CD4-positive, alpha-beta T cell treated with Interferon alpha-2 for 1 hour (primary cell): ENCODE measurements at places on chromosomes 3 and 15.

DNA sequence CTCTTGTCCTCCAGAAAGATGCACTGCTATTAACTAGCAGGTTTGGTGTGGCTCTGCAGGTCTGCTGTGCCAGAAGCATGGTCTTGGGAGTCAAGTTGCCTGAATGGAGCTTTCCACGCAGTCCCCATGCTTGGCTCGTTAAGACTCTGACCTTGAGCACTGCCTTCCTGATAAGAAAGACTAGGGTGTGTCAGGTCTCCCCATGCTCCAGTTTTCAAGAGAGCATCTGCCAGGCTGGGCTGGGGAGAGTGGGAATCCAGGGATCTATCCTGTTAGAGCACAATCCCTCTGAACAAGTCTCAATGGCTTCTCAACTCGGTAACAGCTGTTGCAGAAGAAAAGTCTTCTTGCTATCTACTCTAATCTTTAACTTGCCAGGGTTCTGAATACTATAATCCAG lies 98.2 kb downstream of the TJP1 start:
- no peak for DNase-seq

DNA sequence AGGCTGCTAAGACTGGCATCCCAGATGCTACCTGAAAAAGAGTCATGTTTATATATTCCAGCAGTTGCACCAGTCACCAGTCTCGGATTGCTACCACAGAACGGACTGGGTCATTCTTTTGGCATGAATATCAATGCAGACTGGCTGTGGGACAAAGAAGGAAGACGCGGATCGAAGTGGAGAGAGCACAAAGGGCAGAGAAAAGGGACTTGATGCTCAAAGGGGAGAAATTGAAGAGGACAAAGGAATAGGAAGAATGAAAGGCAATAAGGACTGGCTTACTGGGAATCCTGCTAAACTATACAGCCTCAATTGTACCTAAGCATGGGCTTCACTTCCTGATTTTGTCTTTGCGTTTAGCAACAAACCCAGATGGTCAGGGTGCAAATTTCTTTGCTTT lies 15.3 kb upstream of the DIS3L start:
- DNase-seq, result no peak

- DNase-seq, result no peak
Measured at GRCh38 chr3:148643389-148643840, 54.3 kb upstream of the AGTR1 start.

DNA sequence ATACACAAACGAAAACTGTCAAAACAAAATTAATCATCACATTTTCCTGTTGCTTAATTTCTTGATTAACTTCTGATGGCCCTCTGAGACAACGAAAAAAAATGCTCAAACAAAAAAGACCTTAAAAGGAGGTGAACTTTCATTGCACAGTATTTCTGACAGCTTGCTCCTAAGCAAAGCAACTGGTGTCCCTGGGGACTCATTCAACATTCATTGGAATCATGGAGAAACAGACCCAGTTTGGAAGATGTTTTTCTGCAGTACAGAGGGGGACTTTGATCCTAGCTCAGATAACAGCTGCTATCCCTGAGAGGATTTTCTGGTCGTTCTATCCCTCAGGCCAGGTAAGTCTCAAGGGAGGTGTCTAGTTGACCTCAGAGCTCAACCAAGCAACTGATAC lies 378.7 kb upstream of the ATP11B start:
- no peak for DNase-seq

DNA sequence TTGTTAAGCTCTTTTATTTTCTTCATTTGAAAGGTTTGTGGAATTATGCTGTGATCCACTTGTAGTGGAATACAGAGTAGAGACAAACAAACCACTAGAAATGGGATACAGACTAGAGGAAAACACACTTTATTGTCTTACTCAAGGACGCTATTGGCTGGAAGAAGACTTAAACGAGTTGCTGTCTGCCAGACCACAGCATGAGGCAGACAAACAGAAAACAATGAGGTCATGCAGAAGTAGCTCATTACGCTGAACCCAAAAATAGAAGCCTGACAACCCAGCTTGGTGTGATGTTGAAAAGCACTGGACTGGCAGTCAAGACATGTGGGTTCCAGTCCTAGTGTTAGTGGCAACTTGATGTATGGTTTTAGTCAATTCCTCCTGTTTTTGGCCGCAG lies 62.4 kb upstream of the P3H2 start:
- DNase-seq, result no peak

DNA sequence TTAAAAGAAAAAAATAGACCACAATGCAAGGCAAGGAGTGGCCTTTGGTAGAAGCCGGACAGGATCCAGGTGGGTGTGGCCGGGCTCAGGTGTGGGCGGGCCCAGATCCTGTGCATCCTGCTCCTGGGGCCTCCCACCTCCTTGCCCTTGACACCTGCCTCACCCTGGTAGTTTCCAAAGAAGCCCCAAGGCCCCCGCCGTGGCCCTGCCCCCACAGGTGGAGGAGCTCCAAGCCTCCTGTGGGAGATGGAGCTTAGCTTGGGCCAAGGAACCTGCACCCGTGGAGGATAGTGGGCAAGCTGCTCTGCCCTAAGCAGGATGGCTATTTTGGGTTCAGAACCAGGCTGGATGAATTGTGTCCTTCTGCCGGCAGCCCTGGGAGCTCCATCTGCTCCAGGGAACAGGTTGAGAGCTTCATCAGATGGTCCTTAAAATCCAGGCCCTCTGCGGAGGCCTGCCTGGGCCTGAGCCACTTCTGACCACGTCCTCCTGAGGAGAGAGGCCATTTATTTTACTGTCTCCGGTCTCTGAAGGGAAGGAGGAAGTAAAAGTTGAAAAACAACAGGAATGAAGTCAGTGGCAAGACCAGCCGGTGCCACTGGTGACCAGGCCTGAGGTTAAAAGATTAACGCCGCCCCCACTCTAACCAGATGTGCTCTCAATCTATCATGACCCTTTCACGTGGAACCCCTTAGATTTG lies 53.9 kb upstream of the KLF13 start:
- no peak for DNase-seq

GRCh38 chr3:128351546-128351945 lies 115.1 kb downstream of the DNAJB8 start:
- DNase-seq, result no peak

DNA sequence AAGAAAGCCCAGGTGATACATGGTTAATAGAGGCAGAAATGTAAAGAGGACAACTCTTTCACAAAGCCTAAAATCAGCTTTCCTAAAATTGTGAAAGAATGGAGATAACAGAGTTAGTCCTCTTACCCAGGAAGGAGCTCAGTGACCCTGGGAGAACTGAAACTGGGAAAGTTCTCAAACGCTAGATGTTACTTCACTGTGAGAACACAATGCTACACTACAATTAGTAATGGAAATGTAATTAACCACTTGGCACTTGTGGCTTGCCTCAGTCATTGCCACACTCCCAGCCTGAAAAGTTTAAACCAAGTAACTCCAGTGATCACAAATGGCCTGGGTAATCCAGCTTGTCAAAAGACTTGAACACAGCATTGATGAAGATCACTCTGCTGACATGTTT lies 102.7 kb upstream of the FGF7 start:
- no peak for DNase-seq

- no peak for DNase-seq
Measured at GRCh38 chr15:77160562-77161478, 89.9 kb upstream of the TSPAN3 start.

GRCh38 chr3:43707998-43708397 lies 17.3 kb downstream of the ABHD5 start:
- DNase-seq, result no peak

DNA sequence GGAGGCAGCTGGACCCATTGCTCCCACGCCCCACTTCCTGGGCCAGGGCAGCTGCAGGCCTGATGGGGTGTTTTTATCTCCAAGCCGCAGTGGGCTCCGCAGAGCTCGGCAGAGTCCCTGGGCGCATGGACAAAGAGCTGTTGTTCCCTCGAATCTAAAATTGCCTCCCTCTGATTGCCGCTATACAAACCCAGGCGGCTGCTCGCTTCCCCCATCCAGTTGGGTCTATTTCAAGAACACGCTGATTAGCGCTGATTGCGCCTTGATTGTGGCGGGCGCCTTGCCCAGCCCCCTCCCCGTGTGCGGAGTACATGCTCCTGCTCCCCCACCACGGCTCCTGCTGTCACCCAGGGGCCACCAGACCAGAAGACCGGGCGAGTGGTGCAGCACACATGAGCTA lies 43.4 kb upstream of the SLC6A1 start:
- DNase-seq, result no peak

DNA sequence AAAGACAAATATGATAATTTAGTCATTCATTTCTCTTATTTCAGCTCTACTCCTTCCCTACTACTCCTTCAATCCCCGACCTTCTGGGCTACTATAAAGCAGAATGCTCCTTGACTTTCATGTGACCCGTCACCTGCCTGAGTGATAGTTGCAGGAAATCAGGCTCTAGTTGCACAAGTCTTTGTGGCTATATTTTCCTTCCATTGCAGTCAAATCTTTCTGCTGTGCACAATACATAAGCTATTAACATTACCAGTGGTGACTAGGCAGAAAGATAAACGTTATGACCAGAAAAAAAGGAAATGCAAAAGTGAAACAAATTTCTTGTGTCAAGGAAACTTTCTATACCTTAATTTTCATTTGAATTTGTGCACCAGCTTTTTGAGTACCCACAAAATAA lies 2.3 kb downstream of the SUCNR1 start:
- DNase-seq, result no peak

- no peak for DNase-seq
Measured at GRCh38 chr3:193962986-193963685, 172.8 kb upstream of the HES1 start.

DNA sequence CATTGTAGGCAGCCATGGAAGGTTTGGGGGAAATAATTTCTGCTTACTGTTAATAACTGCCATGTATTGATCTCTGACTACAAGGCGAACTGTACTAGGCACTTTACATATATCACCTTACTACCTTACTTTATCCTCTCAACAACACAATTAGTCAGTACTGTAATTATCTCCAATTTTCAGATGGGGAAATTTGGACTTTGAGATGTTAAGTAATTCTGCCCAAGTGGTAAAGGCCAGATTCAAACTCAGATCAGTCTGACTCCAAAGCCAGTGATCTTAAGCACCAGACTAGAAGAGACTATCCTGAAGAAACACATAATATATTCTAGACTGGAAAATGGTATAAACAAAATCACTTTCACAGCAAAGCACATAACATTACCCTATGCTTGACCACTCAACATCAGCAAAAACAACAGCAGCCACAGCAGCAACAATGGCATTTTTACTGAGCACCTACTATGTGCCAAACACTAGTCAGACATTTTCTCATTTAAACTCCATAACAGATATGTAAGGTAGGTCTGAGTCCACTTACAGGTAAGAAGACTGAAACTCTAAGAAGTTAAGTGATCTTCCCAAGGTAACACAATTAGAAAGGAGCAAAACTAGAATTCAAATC lies 13.1 kb downstream of the MTHFS start:
- no peak for DNase-seq

GRCh38 chr3:114405202-114405990 lies 111.6 kb downstream of the TIGIT start:
- no peak for DNase-seq

GRCh38 chr3:23867400-23867799 lies 49.4 kb downstream of the NKIRAS1 start:
- DNase-seq, result no peak

GRCh38 chr3:155001289-155002010 lies 78.7 kb upstream of the MME start:
- no peak for DNase-seq

DNA sequence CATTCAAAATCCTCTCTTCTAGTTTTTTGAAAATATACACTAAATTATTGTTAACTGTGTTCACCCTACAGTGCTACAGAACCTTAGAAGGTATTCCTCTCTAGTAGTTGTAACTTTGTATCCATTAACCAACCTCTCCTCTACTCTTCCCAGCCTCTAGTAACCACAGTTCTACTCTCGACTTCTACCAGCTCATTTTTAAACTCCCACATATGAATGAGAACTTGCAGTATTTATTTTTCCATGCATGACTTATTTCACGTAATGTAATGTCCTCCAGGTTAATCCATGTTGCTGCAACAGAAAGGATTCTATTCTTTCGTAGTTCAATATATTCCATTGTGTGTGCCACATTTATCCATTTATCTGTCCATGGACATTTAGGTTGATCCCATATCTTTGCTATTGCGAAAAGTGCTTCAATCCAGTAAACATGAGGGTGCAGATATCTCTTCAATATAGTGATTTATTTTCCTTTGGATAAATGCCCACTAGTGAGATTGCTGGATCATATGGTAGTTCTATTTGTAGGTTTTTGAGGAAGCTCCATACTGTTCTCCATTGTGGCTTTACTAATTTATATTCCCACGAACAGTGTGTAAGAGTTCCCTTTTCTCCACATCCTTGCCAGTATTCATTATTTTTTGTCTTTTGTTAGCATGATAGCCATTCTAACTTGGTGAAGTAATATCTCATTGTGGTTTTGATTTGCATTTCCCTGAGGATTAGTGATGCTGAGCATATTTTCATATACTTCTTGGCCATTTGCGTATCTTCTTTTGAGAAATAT lies 113.7 kb upstream of the SMAD3 start:
- DNase-seq, result no peak

GRCh38 chr3:33074217-33075067 lies 22.5 kb downstream of the GLB1 start:
- peak; percentile 65 for DNase-seq

- no peak for DNase-seq
Measured at GRCh38 chr3:171782617-171783016, 27.7 kb downstream of the PLD1 start.

DNA sequence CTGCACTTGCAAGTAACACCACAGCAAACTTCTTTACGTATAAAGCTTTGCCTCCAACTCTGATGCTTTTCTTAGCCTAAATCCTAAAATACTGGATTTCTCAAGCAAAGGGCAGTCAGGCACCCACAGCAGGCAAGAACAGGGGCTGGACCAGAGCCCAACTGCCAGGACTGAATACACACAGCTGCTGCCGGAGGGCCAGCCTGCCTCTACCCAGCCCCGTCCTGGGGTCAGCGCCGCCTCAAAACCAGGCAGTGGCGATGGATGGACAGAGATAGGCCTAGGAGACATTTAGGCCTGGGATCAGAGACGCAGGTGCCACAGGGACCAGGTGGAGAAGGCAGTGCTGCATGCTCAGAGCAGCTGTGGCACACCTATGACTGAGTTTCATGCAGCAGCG lies 47.6 kb upstream of the SEC61A1 start:
- no peak for DNase-seq

DNA sequence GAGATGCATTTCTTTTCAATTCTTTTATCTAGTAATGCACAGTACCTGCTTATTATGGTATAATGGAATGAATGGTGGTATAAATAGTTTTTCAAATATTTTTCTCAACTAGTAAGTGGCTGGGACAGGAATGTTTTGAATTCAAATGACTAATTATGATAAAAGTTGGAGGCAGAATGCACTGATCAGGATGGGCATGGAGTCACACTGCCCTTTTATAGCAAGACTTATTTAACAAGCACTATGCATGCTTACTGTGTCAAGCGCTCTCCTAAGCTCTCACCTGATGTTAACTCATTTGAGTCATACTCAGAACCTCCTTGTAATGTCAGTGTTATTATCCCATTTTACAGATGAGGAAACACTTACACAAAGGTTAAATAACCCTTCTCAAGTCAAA lies 221.8 kb downstream of the FEZF2 start:
- DNase-seq, result no peak
